ENCODE measurements at places on chromosomes 11 and 22.
A peak's percentile ranks its signal among the peaks of the same experiment; 100 is the strongest.

- DNase-seq: no peak
Measured at GRCh38 chr22:39010946-39011345, 3.1 kb upstream of the APOBEC3C start.

DNA sequence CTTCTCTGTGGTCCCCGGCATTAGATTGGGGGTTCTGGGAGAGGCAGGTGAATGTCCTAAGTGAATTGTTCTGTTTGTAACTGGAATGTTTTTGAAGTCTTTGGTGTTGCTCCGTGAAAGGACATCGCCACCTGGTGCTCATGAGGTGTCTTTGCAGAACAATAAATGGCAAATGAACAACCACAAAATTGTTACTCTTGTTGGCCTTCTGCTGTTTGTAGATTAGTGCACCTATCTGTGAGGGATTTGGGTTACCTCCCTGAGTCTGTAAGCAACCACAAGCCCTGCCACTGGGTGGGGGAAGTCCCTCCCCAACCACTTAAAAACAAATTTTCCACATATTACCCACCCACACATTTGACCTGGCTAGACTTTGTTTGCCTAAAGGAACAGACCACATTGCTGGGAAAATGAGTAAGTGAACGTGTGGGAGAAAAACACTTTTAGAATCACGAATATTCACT, 4.7 kb downstream of the MPEG1 start:
- peak; percentile 48 for DNase-seq

- DNase-seq: no peak
Measured at GRCh38 chr11:30724274-30724673, 138.1 kb upstream of the MPPED2 start.

DNA sequence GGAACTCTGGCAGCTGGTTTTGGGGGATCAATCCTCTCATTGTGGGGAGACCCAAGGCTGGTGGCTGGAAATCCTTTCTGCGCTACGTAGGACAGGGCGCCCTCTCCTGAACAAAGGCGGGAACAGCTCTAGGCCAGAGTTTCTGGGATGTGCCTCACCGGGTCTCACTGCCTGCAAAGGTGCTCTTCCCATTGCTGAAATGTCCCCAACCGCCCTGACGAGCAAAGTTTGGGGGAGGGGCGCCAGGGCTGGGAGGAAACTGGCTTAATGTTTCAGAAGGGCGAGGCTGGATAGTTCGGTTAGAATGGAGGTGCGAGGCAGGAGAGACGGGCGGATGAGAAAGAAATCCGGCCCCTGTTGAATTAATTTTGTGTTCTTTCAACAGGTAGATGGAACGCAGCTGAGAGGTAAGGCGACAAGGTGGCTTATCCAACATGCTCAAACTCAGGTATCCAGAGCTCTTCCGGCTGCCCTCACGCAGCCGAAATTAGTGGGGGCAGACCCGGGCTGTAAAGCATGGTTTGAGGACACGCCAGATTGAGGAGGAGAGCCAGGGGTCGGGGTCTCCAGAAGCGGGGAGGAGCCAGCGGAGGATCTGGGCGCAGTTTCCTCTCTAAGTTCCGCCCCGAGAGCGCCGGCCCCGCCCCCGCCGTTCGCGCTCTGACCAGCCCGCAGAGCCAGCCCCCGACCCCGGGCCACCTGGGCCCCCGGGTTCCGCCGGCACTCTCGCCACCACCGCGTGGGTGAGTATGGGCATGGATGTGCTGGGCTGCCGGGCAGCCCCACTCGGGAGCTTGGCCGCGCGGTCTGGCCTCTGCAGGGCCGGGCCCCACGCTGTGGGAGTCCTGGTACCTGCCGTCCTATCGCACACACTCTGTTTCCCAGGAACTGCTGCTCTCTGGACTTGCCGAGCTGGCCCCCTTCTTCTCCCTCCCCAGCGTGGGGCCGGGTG, at the start of gene PGAP2:
PGAP2 (plus strand) TSS at position 652 of the 952 bp plus-strand sequence. CDS start 2,700 bp downstream, outside the sequence.
- DNase-seq: peak; percentile 56

GRCh38 chr11:66417000-66417399, 3.8 kb upstream of the NPAS4 start:
- no peak for DNase-seq

- no peak for DNase-seq
Measured at GRCh38 chr11:76185931-76186401, 20.3 kb downstream of the WNT11 start.

DNA sequence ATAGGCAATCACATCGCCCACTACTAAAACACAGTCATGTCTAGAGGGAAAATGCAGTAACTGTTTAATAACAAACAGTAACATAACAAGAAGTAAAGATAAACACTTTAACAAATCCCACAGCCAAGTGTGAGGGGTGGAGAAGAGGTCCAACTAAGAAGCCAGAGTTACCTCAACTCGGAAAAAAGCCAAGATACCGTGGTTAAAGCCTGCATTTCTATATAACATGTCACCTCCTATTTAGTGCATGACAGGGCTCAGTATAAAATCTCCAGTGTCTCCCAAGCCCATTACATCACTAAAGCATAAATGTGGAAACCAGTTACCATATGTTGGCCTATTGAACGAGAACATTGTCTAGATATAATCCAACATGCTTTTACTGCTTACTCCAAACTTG, 281.7 kb downstream of the LRRC4C start:
- DNase-seq: no peak

- DNase-seq: no peak
Measured at GRCh38 chr11:120562806-120563425, 51.4 kb downstream of the GRIK4 start.

- DNase-seq: no peak
Measured at GRCh38 chr11:60924110-60924905, at the start of gene TMEM132A. Gene TMEM132A (plus strand): TSS chr11:60924460. CDS start chr11:60924634, 174 bp downstream.

- DNase-seq: no peak
Measured at GRCh38 chr22:39239561-39240423, 5.0 kb downstream of the PDGFB start.

- no peak for DNase-seq
Measured at GRCh38 chr22:44845796-44846720, 93.7 kb downstream of the ARHGAP8 start.

GRCh38 chr11:119120639-119121007, 757 bp upstream of the HINFP start:
- no peak for DNase-seq

- DNase-seq: no peak
Measured at GRCh38 chr22:39122772-39123470, 25.9 kb downstream of the APOBEC3H start.

DNA sequence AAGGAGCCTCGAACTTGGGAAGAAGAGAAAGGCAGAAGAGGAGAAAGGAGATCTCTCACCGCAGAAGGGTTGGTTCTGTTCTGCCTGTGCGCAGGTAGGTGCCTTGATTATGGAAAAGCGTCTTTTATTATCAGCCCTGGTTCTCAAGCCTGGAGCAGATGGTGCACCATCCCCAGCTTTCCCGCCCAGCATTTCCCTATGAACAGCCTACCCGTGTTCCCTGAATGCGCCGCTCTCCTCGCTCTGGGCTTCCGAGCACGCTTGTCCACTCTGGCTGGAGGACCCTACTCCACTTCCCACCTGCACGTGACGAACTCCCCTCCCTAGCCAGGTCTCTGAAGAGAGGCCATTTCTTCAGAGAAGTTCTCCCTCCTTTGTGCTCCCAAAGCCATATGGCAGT, 15.2 kb downstream of the IGSF9B start:
- no peak for DNase-seq

- no peak for DNase-seq
Measured at GRCh38 chr22:33789690-33790253, 130.5 kb downstream of the LARGE1 start.

- no peak for DNase-seq
Measured at GRCh38 chr11:47406896-47407745, 1.3 kb upstream of the SLC39A13 start.

GRCh38 chr11:25309818-25310217, 813.0 kb downstream of the LUZP2 start:
- DNase-seq: no peak
